H9 (cell line): ENCODE measurements at places on chromosomes 6 and 20.

DNA sequence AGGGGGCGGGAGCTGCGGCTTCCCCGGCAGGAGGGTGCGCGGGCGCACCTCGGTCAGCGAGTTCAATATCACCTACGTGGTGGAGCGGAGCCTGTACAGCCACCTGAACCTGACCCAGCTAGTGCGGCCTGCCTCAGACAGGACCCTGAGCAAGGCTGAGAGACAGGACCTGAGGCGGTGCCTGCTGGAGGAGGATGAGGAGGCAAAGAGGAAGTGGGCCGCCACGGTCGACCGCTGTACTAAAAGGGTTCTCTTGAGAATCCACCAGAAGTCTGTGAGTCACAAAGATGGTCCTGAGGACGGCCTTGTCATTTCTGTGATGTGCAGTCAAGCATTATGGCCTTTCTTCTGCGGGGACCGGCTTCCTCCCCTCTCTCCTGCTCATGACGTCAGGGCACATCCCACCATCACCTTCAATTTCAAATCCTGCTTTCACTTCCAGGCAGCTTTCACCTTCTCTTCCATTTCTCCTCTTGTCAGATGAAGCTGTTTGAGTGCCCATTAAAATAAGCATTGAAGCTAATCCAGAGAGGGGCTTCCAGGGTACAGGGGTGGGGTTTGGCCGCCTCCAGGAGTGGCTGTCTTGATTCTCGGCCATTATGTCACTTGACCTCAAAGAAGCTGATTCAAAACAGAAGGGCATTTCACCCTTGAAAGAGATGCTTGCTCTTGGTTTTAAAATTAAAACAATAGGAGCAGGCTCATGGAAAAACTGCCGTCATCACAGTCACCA, 177.6 kb downstream of the SASH1 start:
- H3K4me1 ChIP-seq, result peaks cover 11% of the 10 kb centered on the region; the same call in 1 of the 2 replicates
- H3K36me3 ChIP-seq, result peaks cover 21% of the 10 kb centered on the region; the same call in 2 of the 3 replicates
- H3K27ac ChIP-seq, result no peak overlapping the region
- no peak overlapping the region for H3K4me3 ChIP-seq

GRCh38 chr6:68533339-68533795, 101.7 kb upstream of the ADGRB3 start:
- H3K27me3 ChIP-seq, result no peaks in the 10 kb centered on the region
- no peak overlapping the region for H3K4me3 ChIP-seq
- DNase-seq, result no peak
- 0 out of 3 replicates have a peak, but pooled peaks cover 1% of the 10 kb centered on the region for H3K36me3 ChIP-seq
- no peak overlapping the region for H3K27ac ChIP-seq
- no peaks in the 10 kb centered on the region for H3K4me1 ChIP-seq

DNA sequence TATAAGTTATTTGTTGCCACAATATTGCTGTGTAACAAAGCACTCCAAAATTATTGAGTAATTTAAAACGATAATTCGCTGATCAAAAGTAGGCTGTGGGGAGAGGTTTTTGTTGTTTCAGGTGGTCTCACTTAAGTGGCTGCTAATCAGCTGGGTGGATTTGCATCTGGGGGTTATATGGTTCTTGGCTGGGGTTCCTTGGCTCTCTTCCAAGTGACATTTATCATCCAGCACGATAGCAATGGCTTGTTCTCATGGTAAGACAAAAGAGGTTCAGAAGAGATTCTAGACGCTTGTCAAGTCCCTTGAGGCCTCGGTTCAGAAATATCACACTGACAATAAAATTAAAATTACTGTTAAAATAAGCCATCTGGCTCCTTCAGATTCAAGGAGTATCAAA, 1648.8 kb downstream of the GRIK2 start:
- H3K4me3 ChIP-seq, result no peak overlapping the region
- H3K27me3 ChIP-seq, result no peaks in the 10 kb centered on the region
- no peak for DNase-seq
- no peaks in the 10 kb centered on the region for H3K4me1 ChIP-seq

- peaks cover 3% of the 10 kb centered on the region; the same call in 1 of the 2 replicates for H3K4me1 ChIP-seq
- H3K27me3 ChIP-seq, result no peaks in the 10 kb centered on the region
- DNase-seq, result peak; percentile 46
- H3K4me3 ChIP-seq, result no peak overlapping the region; the same call in 1 of the 2 replicates
- H3K36me3 ChIP-seq, result no peaks in the 10 kb centered on the region
These were observed 54.2 kb upstream of the FRMD1 start for GRCh38 chr6:168133168-168133561.

- no peaks in the 10 kb centered on the region for H3K27me3 ChIP-seq
- DNase-seq, result no peak
- peaks cover 11% of the 10 kb centered on the region; the same call in 2 of the 3 replicates for H3K36me3 ChIP-seq
- no peak overlapping the region for H3K4me3 ChIP-seq
- no peak overlapping the region for H3K27ac ChIP-seq
- H3K4me1 ChIP-seq, result no peaks in the 10 kb centered on the region
These were observed 3.3 kb upstream of the LIME1 start for GRCh38 chr20:63733117-63733516.

DNA sequence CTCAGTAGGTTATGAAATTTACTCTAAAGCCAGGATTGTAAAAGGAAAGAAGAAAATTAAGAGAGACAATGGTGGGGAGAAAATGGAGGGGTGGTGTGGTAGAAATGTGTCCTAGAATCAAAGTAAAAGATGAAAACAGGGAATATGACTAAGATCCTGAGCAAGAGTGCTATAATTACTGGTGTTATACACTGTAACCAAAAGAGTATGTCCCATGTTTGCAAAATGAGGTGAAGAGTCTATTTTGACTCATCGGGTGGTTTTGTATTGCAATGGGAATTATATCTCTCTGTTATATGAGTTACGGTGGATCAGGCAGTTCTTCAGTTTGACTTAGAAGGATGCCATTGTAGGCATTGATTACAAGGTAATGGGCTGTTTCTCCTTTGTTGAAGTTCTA, 8.5 kb downstream of the L3MBTL3 start:
- no peak overlapping the region for H3K4me3 ChIP-seq
- H3K4me1 ChIP-seq, result no peaks in the 10 kb centered on the region
- no peaks in the 10 kb centered on the region for H3K27me3 ChIP-seq
- H3K27ac ChIP-seq, result no peak overlapping the region

GRCh38 chr6:15280028-15280427, 34.2 kb downstream of the JARID2 start:
- no peaks in the 10 kb centered on the region; the same call in 2 of the 3 replicates for H3K36me3 ChIP-seq
- 0 out of 3 replicates have a peak overlapping the region, but pooled peaks have one; percentile 8 for H3K4me3 ChIP-seq

GRCh38 chr6:11214084-11214833, 18.2 kb downstream of the NEDD9 start:
- no peaks in the 10 kb centered on the region for H3K36me3 ChIP-seq
- H3K4me3 ChIP-seq, result no peak overlapping the region
- no peak overlapping the region for H3K27ac ChIP-seq
- no peak for DNase-seq
- peaks cover 12% of the 10 kb centered on the region; the same call in 1 of the 2 replicates for H3K4me1 ChIP-seq

DNA sequence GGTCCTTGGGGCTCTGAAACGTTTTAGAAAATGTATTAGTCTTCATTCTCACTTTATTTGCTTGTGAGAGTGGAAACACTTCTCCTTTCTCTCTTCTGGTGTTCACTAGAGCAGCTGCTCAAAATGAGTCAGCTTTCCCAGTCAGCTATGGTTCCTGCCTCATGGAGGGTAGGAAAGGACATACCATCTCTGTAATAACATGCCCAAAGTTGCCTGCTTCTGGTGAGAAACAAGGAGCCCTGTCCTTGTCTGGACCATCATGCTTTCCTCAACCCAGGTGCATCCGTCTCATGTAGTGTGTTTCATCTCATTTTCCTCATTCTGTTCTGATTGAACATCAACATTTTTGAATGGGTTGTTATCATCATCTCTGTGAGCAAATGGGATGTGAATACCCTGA, 17.1 kb upstream of the TINAG start:
- no peak overlapping the region for H3K27ac ChIP-seq
- no peak for DNase-seq
- no peak overlapping the region for H3K4me3 ChIP-seq
- H3K4me1 ChIP-seq, result no peaks in the 10 kb centered on the region

- no peaks in the 10 kb centered on the region; the same call in 2 of the 3 replicates for H3K36me3 ChIP-seq
- no peak overlapping the region for H3K4me3 ChIP-seq
- no peak for DNase-seq
These were observed 132.7 kb downstream of the FYN start for GRCh38 chr6:111740506-111740905.

DNA sequence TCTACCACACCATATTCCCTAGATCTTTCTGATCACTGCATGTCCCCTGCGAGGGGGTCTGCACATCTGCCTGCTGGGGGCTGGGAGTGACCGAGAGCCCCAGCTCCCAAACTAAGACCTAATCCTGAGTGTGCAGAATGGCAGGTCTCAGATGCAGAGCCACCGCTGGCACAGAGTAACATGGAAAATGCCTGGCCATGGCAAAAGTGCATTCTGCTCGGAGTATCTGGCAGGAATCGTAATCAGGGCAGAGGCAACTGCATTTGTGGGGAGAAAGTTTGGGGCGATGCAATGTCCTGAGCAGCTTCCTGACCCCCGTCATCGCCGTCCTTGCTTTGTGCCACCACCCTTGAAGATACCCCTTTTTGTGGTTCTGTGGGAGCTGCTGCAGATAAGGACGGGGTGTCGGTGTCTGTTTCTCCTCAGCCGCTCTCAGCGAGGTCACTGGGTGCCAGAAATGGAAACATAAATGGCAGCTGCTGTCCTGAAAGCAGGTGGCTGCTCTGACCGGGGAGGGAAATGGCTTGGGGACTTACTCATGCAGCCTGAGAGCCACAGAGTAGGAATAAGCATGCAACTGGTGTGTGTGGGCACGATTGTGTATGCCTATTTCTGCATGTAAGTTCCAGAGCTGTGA, 157.9 kb downstream of the LY86 start:
- H3K36me3 ChIP-seq, result no peaks in the 10 kb centered on the region
- 0 out of 2 replicates have a peak, but pooled peaks cover 2% of the 10 kb centered on the region for H3K4me1 ChIP-seq
- no peaks in the 10 kb centered on the region for H3K27me3 ChIP-seq
- no peak overlapping the region for H3K27ac ChIP-seq

DNA sequence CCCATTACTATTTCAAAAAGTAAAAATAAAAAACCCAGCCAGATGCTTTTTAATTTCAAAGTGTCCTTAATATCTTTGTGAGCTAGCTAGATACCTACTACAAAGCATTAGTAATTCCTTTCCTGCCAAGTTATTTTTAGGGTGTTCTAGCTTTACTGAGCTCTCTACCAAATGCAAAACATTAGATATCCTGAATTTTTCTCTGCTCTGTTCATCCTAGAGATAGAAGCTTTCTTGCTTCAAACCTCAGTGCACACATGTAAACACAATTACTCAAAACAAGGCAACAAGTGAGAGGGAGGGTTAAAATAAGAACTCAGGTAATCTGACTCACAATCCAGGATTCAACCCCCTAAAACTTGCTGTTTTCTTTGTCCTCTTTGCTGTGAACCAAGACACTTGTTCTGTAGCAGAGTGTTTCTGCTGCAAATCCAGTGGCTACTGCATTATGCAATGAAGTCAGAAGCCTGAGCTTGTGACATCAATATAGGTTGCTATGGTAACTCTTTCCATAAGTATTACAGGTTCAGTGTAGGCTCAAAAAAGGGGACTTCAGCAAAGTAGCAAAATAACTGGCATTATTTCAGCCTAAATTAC, 72.6 kb upstream of the STXBP5 start:
- H3K36me3 ChIP-seq, result no peaks in the 10 kb centered on the region
- DNase-seq, result no peak
- H3K4me3 ChIP-seq, result no peak overlapping the region
- no peak overlapping the region for H3K27ac ChIP-seq
- H3K27me3 ChIP-seq, result no peaks in the 10 kb centered on the region

DNA sequence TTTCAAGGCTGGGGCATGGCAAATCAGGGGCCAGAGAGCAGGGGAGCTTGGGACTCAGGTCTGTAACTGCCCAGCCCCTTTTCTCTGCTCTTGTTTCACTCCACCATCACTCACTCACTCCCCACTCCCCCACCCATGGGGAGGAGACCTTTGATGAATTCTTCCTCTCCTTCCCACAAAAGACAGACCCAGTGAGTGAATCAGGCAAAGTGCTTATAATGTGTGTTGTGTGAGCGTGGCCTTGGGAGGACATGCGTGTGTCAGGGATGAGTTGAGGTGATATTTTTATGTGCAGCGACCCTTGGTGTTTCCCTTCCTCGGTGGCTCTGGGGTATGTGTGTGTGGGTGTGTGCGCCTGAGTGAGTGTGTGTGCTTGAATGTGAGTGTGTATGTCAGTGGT, 1.0 kb upstream of the CUL9 start:
- H3K27me3 ChIP-seq, result no peaks in the 10 kb centered on the region
- peaks cover 34% of the 10 kb centered on the region for H3K36me3 ChIP-seq
- no peaks in the 10 kb centered on the region for H3K4me1 ChIP-seq
- peak overlapping the region; percentile 86 for H3K4me3 ChIP-seq
- no peak overlapping the region for H3K27ac ChIP-seq

DNA sequence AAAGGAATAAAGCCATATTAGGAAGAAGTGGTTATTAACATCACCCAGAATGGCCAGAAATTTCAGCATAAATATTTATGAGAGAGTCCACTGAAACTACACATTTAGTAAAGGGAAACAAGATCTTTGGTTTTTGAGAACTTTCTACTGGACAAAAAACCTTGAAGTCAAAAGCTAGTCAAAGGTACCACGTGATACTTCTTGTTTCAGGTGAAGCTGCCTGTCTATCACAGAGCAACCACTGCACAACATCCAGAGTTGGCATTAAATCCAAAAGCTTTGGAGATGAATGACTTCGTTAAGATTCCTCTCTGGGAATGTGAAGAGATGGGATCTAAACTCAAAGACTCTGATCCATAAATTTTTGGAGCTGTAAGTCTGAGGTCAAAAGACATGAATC, 137.0 kb downstream of the KCNQ5 start:
- H3K4me1 ChIP-seq, result no peaks in the 10 kb centered on the region
- no peak overlapping the region for H3K27ac ChIP-seq
- DNase-seq, result no peak

- no peaks in the 10 kb centered on the region; the same call in 2 of the 3 replicates for H3K36me3 ChIP-seq
- DNase-seq, result no peak
- H3K27ac ChIP-seq, result no peak overlapping the region
These were observed 22.7 kb downstream of the RAMACL start for GRCh38 chr6:166563805-166564204.

DNA sequence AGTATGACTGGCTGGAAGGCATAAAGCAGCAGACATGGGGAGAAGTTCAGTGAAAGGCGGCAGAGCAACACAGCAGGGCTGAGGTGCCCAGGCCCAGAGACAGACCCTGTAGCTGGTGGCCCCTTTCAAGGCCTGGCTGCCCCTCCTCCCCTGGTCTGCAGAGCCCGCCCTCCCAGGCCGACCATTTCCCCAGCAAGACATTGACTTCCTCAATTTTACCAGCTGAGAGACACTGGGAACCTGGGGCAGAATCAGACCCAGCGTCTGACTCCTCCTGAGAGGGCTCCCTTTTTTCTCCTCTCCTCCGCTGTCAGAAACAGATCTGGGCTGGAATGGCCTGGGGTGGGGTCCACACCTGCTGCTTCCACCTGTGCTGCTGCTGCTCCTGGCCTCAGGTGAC, at the start of gene TREML4:
TSS of gene TREML4 (plus strand) at position 254 of the 400 bp plus-strand sequence. CDS start at position 333, 79 bp downstream.
- no peak for DNase-seq
- no peaks in the 10 kb centered on the region for H3K4me1 ChIP-seq
- no peak within 1 kb of the TSS for H3K4me3 ChIP-seq
- no peaks in the 10 kb centered on the region for H3K27me3 ChIP-seq
- no peaks in the 10 kb centered on the region; the same call in 2 of the 3 replicates for H3K36me3 ChIP-seq

- peaks cover 2% of the 10 kb centered on the region; the same call in 1 of the 2 replicates for H3K4me1 ChIP-seq
- no peak overlapping the region for H3K4me3 ChIP-seq
- DNase-seq, result no peak
- peaks cover 10% of the 10 kb centered on the region for H3K36me3 ChIP-seq
- H3K27ac ChIP-seq, result no peak overlapping the region
These were observed 14.1 kb downstream of the SYNDIG1 start for GRCh38 chr20:24483435-24484080.
